ENCODE measurements at places on chromosomes 2 and 18.

- DNase-seq, result no peak
Measured at GRCh38 chr2:74694281-74694680, 40.2 kb downstream of the SEMA4F start.

DNA sequence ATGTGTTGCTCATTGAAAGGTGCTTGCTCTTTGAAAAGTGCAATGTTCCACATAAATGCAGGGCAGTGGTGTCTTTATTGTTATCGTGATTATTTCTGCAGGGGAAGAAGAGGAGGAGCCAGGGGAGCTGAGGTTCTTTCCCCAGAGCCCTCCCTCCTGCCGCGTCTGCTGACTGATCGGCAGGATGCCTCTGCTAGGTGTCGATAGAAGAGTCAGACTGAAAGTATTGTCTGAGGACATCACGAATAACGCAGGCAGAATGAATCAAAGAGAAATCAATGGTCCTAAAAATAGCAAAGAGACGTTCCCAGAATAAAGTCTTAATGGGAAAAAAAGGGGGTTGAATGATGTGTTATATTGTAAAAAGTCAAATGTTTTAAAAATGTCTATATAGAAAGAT lies 47.4 kb upstream of the SIX3 start:
- no peak for DNase-seq

DNA sequence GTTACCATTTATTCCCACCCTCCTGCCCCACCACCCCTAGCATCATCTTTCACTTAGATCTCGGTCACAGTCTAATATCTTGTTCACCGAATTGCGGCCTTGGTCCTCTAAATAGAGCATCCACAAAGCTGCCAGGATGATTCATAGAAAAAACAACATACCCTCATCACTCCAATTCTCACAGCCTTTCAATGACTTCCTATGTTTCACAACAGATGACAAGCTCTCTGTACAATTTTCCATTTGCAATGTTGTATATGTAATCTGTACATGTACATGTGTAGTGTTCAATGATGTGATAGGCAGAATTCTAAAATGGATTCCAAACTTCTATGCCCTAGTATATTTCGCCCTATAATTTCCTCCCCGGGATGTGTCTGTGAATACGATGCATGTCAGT lies 675.6 kb upstream of the CELF4 start:
- no peak for DNase-seq

DNA sequence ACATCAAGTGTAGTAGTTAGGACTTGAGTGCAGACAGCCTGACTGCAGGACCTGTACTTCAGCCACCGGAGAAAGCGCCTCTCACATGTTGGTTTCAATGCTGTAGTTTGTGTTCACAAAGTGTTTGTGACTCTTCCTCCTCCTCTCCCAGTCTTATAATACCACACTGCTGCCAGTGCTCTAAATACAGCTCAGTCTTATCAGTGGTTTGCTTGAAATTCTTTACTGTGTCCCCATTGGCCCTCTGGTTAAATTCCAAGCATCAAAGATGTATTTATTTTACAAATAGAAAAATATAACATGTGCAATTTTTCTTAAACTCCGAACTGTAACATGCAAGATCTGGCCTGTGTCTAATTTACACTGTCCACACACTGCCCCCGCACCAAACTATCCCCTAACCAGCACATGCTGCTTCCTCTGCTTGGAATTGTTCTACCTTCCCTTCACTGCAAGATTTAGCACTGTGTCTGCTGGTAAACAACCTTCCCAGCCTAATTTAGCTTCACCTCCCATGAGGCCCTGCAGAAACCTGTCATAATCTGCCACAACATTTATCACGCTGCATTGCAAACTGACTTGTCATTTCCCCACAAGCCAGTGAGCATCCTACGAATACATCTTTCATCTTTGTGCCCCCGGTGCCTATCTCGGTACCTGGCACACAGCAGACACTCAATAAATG lies 77.1 kb downstream of the SUMO1 start:
- DNase-seq, result no peak

DNA sequence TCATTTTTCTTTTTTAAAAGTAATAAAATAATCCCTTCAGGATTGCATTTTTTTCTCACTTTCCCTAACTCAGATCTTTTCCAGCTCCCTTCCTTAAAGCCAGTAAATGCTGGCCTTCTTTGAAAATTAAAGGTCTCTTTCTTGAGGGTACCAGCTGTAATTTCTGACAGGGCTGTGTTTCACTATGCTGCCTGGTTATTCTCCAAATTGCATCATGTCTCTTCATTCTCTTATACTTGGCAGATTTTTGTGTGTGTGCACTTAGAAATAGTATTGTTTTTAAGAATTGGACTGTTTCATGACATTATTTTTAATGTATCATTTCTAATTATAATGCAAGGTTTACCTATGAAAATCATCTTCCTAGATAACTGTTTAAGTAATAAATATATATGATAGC lies 72.0 kb upstream of the EPB41L5 start:
- no peak for DNase-seq

- no peak for DNase-seq
Measured at GRCh38 chr18:57953883-57954282, 90.1 kb upstream of the NEDD4L start.

DNA sequence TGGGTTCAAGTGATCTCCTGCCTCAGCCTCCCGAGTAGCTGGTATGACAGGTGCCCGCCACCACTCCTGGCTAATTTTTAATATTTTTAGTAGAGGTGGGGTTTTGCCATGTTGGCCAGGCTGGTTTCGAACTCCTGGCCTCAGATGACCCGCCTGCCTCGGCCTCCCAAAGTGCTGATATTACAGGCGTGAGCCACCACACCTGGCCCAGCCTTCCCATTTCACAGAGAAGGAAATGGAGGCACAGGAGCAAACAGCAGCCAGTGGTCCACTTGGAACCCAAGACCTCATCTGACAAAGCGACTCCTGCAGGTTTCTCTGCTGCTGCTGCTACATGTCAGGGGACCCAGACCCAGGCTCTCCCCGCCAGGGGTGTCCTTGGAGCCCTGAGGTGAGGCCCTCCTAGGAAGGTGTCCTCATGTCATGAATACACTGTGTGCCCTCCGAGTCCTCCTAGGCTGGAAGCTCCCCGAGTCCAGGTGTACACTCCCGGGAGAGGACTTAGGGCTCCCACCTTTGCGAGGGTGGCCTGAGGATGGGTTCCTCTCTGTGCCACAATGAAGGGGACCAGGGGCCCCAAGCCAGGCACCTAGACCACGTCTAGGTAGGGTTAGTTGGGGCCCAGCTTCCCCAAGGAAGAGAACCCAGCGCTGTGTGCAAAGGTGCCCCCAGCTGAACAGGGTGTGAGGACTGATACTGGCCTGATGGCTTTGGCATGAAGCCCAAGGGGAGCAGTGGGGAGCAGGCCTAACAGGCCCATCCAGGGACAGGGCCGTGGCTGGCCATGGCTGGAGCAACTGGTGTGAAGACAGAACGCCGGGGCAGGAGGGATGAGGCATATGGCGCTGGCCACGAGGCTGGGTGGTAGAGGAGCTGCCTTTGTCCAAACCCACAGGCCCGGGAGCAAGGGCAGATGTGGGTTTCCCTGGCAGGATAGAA lies 56.1 kb downstream of the HS6ST1 start:
- DNase-seq, result peak; percentile 58
